ENCODE measurements at places on chromosomes 1 and 21. TPM values are rescaled to one million over a fixed set of nuclear protein-coding genes. Genes with fewer than 3 reads are reported as not detected.

DNA sequence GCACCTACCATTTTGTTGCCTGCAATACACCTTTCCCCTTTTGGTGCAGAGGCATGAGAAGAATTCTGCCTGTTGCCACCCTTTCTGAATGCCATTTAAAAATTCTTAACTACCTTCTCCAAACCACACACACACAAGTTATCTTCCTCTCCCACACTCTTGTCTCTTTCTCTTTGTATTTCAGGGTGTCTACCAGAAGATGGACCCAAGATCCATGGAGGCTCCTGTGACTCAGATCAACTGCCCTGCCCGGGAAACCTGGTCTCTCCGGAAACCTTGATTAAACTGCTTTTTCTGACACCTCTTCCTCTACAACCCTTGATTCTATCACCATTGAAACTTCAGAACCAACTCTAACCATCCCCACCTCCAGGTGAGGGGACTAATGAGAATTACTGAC, 2.4 kb upstream of the TARS2 start:
- H3K27ac ChIP-seq = no peak overlapping the region
- no peak for DNase-seq
- H3K27me3 ChIP-seq = no peaks in the 10 kb centered on the region
- H3K4me3 ChIP-seq = no peak overlapping the region
- H3K36me3 ChIP-seq = no peaks in the 10 kb centered on the region

DNA sequence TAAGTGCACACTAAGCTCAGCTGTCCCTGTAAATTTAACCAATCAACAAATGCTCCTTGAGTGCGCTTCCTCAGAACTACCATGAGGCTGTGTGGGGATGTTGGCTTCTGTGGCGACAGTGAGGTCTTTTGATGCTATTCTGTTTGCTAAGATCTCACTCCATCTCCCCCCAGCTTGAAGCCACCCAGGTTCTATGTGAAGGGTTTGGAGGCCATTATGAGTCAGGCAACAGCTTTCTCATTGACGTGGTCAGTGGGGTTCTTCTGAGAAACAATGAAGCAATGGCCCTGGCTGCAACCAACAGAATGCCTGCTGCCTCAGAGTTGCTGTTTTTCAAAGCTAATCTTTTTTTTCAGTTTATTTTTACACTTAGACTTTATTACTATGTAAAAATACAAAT, 205.5 kb downstream of the PTBP2 start:
- no peak overlapping the region for H3K4me3 ChIP-seq
- no peak for DNase-seq
- no peaks in the 10 kb centered on the region for H3K36me3 ChIP-seq
- no peaks in the 10 kb centered on the region for H3K27me3 ChIP-seq
- H3K27ac ChIP-seq = no peak overlapping the region

GRCh38 chr1:9073143-9073542, 3.7 kb upstream of the SLC2A5 start:
- DNase-seq = peak; percentile 13
- H3K4me1 ChIP-seq = peaks cover 25% of the 10 kb centered on the region
- H3K27ac ChIP-seq = no peak overlapping the region
- no peak overlapping the region for H3K4me3 ChIP-seq

DNA sequence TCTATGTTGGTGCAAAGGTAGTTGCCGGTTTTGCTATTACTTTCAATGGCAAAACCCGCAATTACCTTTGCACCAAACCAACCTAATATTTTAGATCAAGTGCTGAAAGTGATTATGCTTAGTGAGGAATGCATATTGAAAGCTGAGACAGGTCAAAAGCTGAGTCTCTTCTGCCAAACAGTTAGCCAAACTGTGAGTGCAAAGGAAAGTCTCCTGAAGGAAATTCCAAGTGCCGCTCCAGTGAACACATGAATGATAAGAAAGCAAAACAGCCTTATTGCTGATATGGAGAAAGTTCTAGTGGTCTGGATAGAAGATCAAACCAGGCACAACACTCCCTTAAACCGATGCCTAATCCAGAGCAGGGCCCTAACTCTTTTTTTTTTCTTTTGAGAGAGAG, 83.1 kb upstream of the ERRFI1 start:
- H3K4me1 ChIP-seq = no peaks in the 10 kb centered on the region
- no peak for DNase-seq
- no peak overlapping the region for H3K27ac ChIP-seq
- no peaks in the 10 kb centered on the region for H3K27me3 ChIP-seq
- H3K4me3 ChIP-seq = no peak overlapping the region

GRCh38 chr1:20496241-20496661, 10.2 kb upstream of the CAMK2N1 start:
- H3K27me3 ChIP-seq = no peaks in the 10 kb centered on the region
- H3K4me1 ChIP-seq = peaks cover 8% of the 10 kb centered on the region
- peaks cover 28% of the 10 kb centered on the region for H3K36me3 ChIP-seq

The RGS13 gene
- not detected for total RNA-seq

The TEKT2 gene
- not detected for total RNA-seq

The CADM3 gene
- 10.5 TPM for total RNA-seq

The PRR9 gene
- not detected for total RNA-seq

Measured in sigmoid colon (tissue), 7 donors.